ENCODE measurements at places on chromosomes 6 and 20.
A peak's percentile ranks its signal among the peaks of the same experiment; 100 is the strongest.

GRCh38 chr20:32823078-32823477 is 3.3 kb downstream of the MAPRE1 start:
- no peak for DNase-seq

GRCh38 chr20:55004044-55004443 is 528.7 kb downstream of the DOK5 start:
- DNase-seq = no peak

- DNase-seq = no peak
These were observed 152.2 kb upstream of the SYNDIG1 start for GRCh38 chr20:24317224-24317623.

- no peak for DNase-seq
These were observed 160.0 kb downstream of the HACE1 start for GRCh38 chr6:104699593-104700329.

DNA sequence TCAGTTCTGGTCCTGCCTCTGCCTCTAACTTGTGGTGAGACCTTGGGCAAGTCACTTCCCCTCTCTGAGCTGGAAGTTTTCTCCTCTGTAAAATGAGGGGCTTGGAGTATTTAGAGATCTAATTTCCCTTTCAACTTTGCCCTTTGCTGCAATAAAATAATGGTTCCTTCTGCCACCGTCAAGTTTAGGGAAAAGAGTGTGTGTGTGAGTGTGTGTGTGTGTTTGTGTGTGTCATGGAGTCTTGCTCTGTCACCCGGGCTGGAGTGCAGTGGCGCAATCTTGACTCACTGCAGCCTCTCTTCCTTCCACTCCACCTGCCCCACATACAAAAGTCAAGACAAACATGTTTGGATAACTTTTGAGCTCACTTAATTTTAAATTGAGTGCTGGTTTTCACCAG is 39.2 kb upstream of the PIM1 start:
- DNase-seq = no peak

- DNase-seq = no peak
These were observed 3.6 kb downstream of the IPCEF1 start for GRCh38 chr6:154352898-154353585.

- DNase-seq = peak; percentile 64
These were observed 55.6 kb upstream of the CARMIL1 start for GRCh38 chr6:25223490-25223991.

DNA sequence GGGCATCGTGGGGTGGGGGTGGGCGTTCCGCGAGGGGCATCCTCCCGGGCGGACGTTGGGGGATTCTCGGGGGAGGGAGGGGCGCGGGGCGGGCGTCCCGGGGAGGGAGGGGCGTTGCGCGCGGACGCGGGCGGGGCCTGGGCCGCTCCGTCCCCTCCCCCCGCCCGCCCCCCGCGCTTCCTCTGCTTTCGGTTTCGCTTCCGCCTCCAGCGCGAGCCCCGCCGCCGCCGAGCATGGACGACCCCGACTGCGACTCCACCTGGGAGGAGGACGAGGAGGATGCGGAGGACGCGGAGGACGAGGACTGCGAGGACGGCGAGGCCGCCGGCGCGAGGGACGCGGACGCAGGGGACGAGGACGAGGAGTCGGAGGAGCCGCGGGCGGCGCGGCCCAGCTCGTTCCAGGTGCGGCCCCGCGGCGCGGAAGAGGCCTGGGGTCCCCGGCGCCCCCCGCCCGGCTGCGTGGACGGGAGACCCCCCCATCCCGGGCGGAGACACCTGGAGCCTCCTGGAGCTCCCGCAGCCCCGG is at the start of gene OGFR:
TSS of gene OGFR (plus strand) at position 209 of the 528 bp plus-strand sequence. CDS start at position 234, 25 bp downstream.
- DNase-seq = peak; percentile 89

DNA sequence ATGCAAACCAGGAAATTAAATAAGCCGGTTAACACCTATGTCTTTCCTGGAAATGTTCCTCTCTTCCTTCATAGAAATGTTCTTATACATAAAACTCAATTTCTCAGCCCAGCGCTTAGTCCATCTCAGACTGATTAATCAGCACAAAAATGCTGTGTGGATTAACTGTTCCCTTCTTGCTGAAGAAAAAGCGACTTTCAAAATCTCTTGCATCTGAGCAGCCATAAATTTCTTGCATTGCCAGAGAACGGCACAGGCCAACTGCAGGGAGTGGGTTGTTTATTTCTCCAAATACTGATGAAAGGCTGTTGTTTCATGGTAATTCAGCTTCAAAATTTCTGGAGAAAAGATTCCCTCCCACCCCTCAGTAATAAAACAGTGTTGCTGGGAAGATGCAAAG is 517.6 kb downstream of the BTBD3 start:
- no peak for DNase-seq

- DNase-seq = no peak
These were observed 6.2 kb downstream of the GRIK2 start for GRCh38 chr6:101399616-101400162.

GRCh38 chr20:39263076-39263475 is 300.9 kb downstream of the DHX35 start:
- DNase-seq = no peak

- DNase-seq = peak; percentile 69
These were observed 3.0 kb downstream of the E2F3 start for GRCh38 chr6:20404641-20405032.

GRCh38 chr6:123295181-123295580 is 299.1 kb downstream of the CLVS2 start:
- DNase-seq = no peak

DNA sequence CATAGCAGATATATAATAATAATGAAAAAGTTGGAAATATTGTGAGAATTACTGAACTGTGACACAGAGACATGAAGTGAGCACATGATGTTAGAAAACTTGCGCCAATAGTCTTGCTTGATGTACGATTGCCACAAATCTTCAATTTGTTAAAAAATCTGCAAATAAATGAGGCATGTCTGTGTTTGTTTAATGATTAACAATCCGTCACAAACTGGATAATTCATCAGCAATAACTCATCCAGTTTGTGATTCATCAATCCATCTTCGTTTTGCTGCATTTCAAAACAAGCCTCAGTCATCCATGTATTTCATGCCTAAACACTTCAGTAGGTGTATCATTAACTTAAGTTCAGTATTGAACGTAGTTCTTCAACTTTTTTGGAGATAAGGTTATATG is 25.5 kb upstream of the SMIM26 start:
- DNase-seq = no peak

DNA sequence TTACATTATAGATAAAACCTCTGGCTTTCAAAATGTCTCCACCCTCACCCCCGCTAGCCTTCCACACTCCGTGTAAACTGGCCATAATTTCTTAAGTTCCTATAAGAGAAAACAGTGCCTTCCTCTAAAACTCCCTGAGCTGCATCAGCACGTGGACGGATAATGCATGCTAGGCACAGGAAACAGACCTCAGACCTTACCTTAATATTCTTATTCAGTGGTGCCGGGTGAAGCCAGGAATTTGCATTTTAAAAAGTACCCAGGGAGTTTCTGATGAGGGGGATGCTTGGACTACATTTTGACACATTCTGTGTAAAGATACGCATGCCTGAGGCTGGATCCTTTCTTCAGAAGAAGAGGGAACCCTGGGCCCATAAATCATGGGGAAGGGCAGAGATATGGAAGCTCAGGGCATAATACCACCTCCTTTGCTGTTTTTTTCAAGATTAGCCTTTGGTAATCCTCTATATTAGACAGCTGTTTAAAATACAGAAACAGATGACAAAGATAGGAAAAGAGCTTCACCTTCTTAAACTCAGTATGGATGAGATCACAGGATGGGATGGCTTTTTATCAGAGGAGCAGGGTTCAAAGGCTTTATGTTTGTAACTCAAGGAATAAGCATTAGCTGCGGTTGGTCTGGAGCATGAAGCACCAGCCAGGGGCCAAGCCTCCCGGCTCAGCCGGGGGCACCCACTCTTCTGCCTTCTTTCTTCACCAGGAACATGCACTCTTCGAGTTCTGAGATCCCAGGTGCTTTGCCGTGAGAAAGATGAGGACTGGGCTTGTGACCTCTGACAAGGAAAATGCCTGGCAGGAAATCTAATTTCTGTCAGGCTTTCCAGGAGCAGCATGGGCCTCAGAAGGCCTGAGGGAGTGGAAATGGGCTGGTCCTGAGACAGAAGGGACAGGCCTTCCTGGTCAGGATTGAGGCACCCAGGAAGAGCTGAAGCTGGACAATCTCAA is 218.1 kb upstream of the SOX4 start:
- peak; percentile 45 for DNase-seq

DNA sequence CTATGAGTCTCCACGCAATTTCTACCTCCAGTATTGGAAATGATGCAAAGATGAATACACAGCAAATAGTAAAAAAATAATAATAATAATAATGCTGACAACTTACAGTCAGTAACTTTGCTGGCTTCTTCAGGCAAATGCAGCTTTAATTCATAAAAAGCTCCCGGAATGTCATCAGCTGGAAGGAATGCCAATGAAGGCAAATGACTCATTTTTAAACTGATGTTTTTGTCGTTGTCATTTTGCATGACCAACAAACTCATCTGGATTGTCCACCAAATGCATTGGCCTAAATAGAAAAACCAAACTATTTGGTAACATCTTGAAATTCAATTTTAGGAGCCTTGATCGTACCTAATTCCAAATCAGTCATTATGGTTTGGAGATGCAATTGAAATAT is 217.1 kb downstream of the ALDH8A1 start:
- no peak for DNase-seq

DNA sequence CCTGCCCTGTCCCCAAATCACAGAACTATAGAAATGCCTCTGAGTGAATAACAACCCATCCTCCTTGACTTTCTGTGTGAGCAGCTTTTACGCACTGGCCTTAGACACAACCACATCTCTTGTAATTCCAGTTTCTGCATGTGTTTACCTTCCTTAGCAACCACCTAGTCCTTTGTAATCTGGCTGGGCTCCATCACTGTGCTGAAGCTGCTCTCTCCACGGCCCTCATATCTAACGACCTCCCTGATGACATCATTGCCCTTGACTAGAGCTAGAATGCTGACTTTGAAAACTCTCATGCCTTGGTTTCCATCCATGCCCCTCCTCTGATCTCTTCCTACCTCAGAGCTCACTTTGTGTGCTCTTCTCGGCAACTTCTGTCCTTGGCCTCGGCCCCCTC is 30.5 kb upstream of the GLP1R start:
- DNase-seq = no peak

GRCh38 chr6:158635427-158636073 is 9.0 kb downstream of the DYNLT1 start:
- no peak for DNase-seq

DNA sequence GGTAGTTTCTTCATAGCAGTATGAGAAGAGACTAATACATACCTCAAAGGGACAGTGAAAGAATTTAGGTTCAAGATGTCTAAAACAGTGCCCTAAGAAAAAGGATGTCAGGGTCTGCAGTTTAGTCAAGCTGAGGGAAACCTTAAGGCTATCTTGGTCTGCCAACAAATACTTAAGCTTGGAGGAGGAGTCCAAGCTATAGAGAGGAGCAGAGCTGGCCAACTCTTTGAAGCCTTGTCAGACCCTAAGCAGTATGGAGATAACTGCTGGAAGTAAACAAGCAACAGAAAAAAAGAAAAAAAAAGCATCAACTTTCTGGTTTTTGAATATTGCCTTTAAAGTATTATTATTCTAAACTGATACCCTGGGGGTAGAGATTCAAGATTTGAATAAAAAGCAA is 1518.1 kb downstream of the GRIK2 start:
- DNase-seq = no peak

- no peak for DNase-seq
These were observed 31.3 kb downstream of the SLC26A8 start for GRCh38 chr6:35993150-35993549.

GRCh38 chr6:91240878-91241603 is 654.2 kb upstream of the MAP3K7 start:
- no peak for DNase-seq

- no peak for DNase-seq
These were observed 131.1 kb upstream of the HSF2 start for GRCh38 chr6:122268394-122268793.

- DNase-seq = no peak
These were observed 7.3 kb downstream of the PNRC1 start for GRCh38 chr6:89087881-89088280.

DNA sequence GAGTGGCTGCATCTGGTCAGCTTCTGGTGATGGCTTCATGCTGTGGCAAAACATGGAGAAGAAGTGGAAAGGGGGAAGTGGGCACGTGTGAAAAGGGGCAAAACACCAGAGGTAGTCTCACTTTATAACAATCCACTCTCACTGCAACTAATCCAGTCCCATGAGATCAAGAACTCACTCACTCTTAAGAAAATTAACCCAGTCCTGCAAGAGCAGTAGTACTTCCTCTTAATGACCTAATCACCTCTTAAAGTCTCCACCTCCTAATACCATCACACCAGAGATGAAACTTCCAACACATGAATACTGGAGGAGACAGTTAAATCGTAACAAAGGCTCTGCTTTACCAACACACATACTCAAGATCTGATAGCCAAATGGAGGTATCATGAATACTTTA is 152.6 kb downstream of the THEMIS start:
- no peak for DNase-seq

DNA sequence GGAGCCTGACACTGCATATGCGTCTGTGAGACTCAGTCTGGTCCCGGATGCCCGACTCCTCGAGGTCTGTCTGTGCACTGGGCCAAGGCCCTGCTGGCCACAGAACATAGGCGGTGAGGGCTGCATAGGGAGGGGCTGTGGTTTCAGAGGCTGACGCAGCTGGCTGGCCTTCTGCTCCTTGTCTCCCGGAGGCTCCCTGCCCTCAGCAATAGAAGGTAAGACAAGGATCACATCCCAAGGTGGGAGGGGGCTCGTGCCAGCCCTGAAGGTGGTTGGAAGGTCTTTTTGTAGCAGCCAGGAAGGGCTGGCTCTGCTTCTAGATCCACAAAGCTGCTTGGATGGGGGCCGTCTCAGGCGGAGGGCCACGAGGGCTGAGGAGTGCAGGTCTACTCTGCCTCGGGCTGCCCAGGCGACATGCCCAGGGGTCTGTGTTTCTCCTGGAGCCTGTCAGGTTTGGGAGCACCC is 239.8 kb upstream of the SULF2 start:
- DNase-seq = no peak

- DNase-seq = no peak
These were observed 88.8 kb upstream of the NFATC2 start for GRCh38 chr20:51631011-51631950.
